ENCODE measurements at places on chromosomes 2 and 18.

- DNase-seq: no peak
These were observed 304.0 kb downstream of the LPIN1 start for GRCh38 chr2:12050396-12050795.

GRCh38 chr2:196944570-196944969 is 18.1 kb upstream of the PGAP1 start:
- no peak for DNase-seq

DNA sequence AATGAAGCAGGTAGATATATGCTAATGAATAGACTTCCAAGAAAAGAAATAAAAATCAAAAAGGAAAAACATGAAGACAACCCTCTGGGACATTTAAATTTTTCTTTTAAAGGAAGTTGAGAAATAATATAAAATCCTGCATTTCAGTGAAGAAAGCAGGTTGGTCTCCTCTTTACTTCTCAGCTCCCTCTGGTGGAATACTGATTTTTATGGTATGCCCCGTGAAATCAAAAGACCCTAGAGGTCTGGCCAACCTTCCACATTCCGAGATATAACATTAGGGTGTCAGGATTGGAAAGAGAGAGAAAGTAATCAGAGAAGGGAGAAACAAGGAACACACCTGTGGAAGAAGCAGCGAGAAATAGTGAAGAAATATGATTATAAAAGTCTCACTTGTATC is 72.7 kb downstream of the DNER start:
- DNase-seq: no peak

GRCh38 chr2:68744366-68744912 is 9.8 kb downstream of the ARHGAP25 start:
- DNase-seq: no peak

DNA sequence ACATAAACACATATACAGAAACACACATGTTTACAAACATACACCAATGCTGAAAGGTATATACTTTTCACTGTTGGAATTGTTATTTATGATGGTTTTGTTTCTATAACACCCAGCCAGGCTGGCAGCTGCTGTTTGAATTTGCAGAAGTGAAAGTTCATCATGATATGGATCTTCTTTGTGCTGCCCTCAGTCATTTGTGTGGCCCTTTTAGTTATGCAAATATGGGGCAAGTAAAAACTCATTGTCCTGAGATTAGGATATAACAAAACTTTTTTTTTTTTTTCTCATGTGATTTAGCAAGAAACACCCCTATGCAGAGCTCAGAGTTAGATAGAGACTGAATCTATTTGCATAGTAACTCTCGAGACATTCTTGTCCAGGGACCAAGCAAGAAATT is 714.1 kb downstream of the KCNJ3 start:
- no peak for DNase-seq

GRCh38 chr2:61023670-61024069 is 5.6 kb upstream of the PUS10 start:
- no peak for DNase-seq

Data from NCI-H1436 treated with DMSO at 0.1 percent for 48 hours (cell line).